ENCODE measurements at places on chromosomes 4 and X.

DNA sequence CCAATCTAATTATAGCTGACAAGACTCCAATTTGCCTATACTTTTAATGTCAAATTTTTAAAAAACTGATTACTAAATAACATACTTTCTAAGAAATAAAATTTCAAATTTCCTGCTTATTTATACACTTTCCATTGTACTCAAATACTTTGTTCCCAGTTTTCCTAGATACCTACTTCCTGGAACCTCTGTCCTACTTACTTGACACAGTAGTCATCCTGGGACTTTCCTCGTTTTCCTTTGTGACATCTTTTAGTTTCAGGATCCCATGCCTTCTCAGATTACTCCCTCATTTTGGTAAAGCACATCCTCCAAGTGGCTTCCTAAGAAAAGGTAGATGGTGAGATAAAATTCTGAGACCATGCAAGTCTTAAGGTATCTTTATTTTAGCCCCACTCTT, 13.3 kb upstream of the FAM184B start:
- no peak for DNase-seq

- DNase-seq = no peak
These were observed 28.2 kb downstream of the ANKRD50 start for GRCh38 chr4:124684301-124684700.

DNA sequence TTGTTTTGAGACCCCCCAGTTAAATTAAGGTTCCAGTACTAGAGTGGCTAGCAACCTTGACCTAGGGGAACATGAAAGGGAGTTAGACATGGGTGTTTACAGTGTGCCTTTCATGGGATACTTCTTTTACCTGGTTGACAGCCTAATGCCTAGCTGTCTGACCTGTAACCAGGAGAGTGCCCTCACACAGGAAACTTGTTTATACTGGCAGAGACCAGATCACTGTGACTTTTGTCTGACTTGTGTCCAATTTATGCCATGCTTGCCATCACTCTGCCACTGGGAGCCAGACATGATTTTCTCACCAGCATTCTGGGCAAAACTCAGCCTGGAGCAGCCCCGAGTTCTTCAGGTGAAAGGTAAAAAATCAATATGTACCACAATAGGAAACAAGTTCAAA, 305.9 kb downstream of the CHIC1 start:
- DNase-seq = no peak

GRCh38 chrX:23871905-23872546, 35.7 kb downstream of the APOO start:
- no peak for DNase-seq

DNA sequence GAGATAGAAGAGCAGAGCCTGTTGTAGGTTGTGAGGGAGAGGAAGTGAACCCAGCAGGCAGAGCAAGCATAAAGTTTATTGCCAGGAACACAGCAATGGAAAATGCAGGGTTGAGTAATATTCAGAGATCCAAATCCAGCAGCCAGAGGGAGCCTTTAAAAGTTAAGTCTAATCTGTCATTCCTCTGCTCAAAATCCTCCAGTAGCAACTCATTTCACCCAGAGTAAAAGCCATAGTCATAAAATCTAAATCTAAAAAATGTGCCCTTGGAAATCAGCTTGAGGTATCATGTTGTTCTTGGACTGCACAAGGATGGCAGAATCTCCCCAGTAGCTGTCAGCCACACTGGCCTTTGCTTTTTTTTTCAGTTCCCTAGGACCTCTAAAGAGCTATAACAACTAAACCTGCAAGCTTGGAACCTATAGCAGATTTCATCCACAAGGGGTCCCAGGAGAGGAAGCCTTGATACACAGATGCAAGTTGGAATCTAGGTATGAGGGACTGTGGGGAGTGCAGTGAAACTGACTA, 62.9 kb upstream of the FRAS1 start:
- DNase-seq = peak; percentile 15

DNA sequence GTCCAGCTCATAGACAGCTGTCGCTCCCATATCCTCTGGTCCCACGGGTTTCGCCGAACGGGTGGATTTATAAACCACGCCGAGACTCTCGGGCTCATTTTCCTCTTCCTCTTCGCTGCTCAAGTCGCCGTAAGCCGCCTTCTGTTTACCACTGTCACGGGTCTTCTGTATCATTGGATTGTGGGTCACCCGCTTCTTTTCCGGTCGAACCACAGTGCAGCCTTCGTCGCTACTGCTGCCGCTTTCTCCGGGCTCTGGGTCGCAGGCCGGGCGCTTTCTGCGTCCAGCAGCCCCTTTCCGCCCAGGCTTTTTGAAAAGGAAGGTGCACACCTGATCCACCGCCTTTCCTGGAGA, 311 bp downstream of the RNF113A start:
- DNase-seq = peak; percentile 8

DNA sequence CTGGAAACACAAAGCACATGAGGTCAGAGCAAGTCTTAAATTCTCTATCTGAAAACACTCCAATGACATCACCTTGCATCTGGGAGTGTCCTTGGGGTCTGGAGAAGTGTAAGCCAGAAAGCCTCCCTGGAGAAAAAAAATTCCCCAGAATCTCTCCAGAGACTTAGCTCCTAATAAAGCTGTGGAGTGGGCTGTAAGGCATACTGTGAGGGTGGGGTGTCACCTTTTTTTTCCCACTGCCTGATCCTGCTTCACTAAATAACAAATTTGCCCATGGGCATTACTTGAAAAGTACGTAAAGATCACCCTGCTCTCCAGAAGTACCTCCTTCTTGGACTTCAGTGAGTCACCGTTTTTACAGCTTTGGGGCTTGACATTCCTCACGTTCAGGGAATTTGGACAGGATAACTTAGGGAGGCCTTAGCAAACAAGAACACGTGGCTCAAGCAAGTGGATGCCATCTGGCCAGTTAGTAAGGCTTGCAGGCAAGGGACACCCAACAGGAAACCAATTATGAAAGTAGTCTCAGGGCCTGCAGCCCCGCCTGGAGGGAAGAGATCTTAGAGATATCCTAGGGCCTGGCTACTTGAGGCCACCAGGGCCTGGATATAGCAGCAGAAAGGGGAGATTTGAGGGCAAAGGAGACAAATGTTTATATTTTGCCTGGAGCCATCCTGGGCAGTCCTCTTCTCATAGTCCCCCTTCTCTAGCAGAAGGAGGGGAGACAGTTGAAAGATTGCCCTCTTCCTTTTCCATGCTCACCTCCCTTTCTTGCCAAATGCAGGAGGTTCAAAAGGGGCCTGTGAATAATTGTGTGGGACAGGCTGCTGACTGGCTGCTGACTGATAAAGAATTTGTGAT, 60.1 kb upstream of the PLAC1 start:
- DNase-seq = peak; percentile 87

GRCh38 chr4:15349531-15349935, 78.3 kb upstream of the C1QTNF7 start:
- DNase-seq = no peak

DNA sequence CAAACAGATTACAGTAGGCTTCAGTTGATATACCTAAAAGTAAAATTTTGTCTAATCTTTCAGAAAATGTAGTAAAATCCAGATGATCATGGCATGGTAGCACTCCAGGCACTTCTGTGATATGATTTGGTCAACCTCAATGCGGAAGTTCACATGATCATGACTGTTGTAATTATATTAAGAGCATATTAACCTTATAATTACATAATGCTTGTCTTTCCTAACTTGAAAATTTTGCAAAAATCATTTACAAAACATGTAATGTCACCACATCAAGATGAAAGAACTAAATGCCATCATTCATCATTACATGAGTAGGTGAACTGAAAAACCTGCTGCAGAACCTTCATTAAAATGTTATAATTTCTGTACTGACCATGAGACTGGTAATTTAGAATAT, 88.1 kb downstream of the MBNL3 start:
- DNase-seq = no peak

- DNase-seq = peak; percentile 11
These were observed 5.6 kb upstream of the CT45A1 start for GRCh38 chrX:135707880-135708279.

GRCh38 chr4:137125011-137125410, 407.3 kb downstream of the PCDH18 start:
- peak; percentile 13 for DNase-seq

DNA sequence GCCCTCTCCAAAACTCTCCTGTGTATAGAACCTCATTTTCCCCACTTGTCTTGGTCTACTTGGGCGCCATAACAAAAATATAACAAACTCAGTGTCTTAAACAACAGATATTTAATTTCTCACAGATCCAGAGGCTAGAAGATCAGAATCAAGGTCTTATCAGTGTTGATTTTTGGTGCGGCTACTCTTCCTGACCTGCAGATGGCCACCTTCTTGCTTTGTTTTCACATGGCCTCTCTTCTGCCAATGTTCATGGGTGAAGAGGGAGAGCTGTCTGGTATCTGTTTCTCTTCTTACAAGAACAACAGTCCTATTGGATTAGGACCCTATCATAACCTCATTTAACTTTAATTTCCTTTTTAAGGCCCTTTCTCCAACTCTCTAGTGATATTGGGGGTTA, 177.3 kb downstream of the PABPC4L start:
- DNase-seq = no peak

- peak; percentile 1 for DNase-seq
These were observed 48.4 kb upstream of the SLC7A3 start for GRCh38 chrX:70979136-70979762.

GRCh38 chr4:55124322-55125076, 896 bp downstream of the KDR start:
- no peak for DNase-seq

DNA sequence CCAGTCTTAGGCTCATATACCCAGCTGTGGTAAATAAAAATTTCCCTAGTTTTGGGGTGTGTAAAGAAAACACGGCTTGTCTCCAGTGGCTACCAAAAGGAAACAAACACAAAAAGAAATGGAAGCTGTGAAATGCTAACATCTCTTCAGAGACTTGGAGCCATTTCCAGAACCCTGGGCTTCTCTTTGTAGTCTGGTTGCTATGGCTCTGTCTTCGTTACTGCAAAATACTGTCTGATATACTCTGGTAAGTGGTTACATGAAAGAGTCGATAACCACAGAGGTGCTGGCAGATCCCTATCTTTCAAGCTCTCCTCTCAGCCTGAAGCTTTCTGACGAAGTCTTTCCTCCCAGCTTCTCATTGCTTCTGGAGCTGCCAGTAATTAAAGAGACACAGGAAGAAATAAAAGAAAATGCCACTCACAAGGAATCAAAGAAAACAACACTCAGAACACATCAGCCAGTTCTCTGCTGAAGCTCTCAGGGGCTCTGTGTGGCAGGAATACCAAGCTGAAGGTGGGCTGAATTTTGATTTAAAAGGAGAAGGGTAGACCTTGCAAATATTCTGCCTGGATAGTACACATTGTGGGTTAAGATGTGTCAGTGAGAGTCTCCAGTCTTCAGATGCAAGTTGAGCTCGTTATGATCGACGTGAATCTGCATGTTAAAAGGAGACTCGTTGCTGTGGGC, 107.6 kb upstream of the FAM9C start:
- DNase-seq = no peak

DNA sequence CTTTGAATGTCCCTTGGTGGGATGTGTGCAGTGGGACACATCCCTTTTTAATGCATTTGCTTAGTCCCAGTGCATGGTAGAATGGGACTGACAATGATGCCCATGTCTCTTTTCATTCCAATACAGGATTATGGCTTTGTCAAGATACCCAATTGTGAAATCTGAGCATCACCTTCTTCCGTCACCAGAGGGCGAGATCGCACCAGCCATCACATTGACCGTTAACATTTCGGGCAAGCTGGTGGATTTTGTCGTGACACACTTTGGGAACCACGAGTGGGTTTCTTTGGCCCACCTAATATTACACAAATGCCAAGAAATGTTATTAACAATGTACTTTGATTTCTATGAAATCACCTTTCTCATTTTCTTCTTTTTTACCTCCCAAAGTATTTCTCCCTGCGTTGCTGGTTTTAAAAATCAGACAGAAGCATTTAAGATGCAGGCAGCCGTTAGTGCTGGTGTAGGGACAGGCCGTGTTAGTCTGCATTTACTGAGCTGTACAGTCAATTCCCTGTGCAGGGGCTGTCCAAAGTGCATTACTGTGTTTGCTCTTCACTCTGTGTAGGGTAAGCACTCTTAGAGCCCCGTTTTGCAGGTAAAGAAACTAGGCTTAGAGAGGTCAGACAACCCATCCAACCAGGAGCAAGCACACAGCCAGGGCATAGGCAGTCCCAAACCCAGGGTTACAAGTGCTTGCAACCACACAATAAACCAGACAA, 46.5 kb downstream of the CWH43 start:
- DNase-seq = peak; percentile 6

- no peak for DNase-seq
These were observed 199.7 kb downstream of the SLC4A4 start for GRCh38 chr4:71538528-71538927.

DNA sequence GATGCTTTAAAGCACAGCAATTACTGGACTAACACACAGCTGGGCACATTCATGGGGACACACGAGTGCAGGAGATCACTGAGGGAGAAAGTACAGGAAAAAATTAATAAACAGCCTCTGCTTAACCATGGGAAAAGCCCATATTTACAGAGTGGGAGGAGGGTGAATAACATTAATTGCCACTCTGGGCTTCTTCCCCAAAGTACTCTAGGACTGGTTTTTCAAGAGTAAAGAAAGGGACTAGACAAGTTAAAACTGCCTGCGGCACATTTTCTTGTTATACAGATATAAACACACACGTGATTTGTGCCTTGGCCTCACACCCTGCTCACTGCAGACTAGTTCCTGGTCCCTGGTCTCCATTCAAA, 179.7 kb upstream of the TET2 start:
- DNase-seq = no peak

DNA sequence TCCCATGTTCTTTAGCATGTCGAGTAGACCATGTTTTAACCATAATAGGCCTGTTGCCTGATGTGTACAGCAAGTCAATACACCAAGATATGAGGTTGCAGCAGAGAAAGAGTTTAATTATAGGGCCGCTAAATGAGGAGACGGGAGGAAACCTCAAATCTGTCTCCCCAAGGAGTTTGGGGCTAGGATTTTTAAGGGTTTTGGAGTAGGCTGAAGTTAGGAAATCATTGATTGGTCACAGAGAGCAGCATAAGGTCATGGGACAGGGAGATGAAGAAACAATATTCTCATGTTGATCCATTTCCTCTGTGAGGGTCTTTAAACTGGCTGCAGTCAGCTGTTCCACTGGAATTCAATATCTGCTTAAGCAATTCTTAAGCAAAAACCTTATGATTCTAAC, 160.2 kb upstream of the GALNT7 start:
- DNase-seq = no peak

GRCh38 chrX:80747832-80748231, 61.8 kb downstream of the BRWD3 start:
- no peak for DNase-seq

DNA sequence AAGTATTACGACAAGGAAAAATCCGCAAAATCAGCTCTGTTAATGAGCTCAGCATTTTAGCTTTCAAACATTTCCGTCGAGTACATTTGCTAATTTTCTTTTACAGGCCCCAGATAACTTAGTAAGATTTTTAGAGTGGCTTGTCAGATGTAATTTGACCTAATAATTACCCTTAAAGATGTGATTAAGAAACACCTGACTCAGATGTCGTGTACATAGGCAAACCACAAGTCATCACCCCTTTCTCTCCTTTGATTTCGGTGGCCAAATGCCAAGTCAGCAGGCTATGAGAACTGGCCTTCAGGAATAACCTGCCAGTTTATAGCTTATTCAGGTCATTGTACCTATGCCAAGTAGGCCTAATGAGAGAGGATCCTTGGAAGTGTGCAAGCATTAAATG, 369.6 kb downstream of the PCDH7 start:
- peak; percentile 14 for DNase-seq

- no peak for DNase-seq
These were observed 132.2 kb downstream of the BMPR1B start for GRCh38 chr4:94889946-94890345.

- DNase-seq = no peak
These were observed 47.9 kb upstream of the TSPAN5 start for GRCh38 chr4:98706200-98706813.
